Germinal center (tissue), 1 donor: ENCODE measurements at places on chromosomes 11 and 22.

GRCh38 chr11:91527380-91528030 is 697.1 kb upstream of the FAT3 start:
- no peak for DNase-seq

- no peak for DNase-seq
Observed at GRCh38 chr11:31417357-31417756, 47.7 kb downstream of the DNAJC24 start.

DNA sequence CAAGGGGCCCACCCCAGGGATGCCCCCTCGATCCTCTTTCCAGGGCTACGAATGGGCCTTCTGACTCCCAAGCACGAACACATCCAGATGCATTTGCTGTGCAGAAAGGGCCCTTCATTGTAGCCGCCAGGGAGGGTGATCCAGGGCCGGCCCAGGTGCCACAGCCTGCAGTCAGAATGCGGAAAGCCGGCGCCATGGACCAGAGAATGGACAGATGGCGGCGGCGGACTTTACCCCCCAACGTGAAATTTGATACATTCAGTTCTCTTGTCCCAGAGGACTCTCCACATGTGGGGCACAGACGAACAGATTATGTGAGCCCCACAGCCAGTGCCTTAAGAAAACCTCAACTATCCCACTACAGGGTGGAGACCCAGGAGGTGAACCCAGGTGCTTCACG is 87.2 kb downstream of the KIAA1671 start:
- DNase-seq: no peak

DNA sequence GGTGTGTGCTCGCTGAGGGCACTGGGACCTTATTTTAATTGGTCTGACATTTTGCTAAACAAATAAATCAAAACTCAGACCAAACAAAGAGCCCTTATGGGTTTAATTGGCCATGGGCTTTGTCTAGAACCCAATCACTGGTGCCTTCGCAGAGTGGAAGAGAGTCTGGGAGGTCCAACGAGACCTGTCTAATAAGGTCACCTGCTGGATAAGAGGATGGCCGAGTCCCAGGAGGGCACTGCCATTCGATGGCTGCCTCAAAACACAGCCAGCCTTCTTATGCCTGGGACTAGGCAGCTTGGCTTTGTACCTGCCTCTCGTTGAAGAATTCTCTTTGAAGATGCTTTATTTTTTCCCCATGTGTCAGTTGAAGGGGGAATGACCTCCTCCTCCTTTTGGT is 171.1 kb downstream of the CEP164 start:
- DNase-seq: no peak

DNA sequence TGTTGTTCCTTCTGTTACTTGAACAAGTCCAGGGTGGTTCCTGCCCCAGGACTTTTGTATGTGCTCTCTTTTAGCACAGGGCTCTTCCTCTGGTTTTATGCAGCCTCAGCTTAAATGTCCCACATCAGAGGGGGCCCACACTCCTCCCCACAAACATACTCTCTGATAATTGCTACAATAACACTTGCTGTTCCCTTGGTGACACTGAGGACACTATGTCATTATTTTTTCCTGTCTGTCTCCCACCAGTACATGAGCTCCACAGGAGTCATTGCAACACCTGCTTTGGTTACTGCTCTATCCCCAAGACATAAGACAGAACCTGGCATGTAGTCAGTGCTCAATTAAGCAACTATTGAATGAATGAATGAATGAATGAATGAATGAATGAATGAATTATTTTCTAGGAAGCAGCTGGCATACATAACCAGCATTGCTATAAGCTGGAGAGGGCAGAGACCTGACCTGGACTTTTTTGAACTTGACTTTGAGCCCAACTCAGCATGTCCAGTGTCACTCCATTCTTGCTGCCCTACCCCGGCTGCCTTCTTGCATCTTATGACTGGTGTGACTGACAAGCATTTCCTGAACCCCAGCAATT is 7.5 kb upstream of the WNT7B start:
- DNase-seq: no peak

DNA sequence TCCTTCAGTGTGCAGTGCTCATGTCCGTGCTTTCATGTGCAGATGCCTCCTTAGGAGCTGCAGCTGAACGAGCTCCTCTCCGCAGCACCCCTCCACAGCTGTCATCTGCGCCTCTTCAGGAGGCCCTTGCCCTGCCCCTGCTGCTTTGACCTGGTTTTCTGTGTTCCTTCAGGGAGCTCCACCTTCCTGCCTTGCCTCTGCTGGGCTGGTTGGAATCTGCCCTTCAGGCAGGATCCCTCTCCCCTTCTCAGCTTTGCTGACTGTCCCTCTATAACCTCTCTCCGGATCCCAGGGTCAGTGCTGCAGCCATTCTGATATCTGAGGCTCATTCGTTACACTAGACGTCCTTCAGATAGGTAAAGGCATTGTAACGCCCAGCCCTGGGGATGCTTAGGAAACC is 67.9 kb downstream of the SCN3B start:
- no peak for DNase-seq

DNA sequence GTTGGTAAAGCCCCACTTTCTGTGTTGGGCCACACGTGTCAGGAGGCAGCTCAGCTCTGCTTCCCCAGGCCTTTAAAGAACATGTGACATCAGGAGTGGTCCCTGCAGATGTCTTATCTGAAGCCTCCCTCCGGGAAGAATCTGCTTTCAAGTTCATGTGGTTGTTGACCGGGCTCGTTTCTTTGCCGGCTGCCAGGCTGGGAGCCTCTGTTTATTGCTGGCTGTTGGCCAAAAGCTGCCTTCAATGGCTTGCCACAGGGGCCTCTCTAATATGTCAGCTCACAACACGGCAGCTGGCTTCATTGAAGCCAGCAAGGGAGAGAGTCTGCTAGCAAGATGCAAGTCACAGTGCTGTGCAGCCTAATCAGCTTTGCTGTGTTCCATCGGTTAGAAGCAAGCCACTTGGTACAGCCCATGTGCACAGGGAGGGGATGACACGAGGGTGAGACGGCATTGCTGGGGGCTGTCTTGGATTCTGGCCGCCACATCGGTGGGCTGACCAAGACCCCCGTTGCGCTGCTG is 14.6 kb downstream of the MRGPRF start:
- DNase-seq: no peak

DNA sequence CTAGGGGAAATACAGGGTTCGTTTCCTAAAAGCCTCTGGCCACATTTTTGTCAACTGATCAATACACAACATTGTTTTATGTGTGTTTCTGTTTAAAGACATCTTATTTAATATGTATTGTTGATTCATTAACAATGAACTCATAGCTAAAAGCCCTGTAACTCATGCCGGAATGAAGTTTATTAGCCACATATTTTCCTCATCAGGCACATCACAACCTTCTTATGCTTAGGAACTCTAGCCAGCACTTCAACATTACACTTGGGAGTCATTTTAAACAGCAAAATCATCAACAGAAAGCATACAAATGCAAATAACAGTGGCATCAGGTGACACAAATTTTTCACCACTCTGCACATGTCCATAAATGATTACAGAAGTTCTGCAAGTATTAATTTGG is 15.1 kb upstream of the BLID start:
- no peak for DNase-seq

GRCh38 chr11:4626207-4627099 is 10.8 kb upstream of the OR51D1 start:
- no peak for DNase-seq

GRCh38 chr22:43014316-43014868 is 557 bp downstream of the PACSIN2 start:
- no peak for DNase-seq

- no peak for DNase-seq
Observed at GRCh38 chr11:105448703-105449079, 161.2 kb upstream of the GRIA4 start.

GRCh38 chr11:32420937-32421901 is 14.1 kb downstream of the WT1 start:
- no peak for DNase-seq

DNA sequence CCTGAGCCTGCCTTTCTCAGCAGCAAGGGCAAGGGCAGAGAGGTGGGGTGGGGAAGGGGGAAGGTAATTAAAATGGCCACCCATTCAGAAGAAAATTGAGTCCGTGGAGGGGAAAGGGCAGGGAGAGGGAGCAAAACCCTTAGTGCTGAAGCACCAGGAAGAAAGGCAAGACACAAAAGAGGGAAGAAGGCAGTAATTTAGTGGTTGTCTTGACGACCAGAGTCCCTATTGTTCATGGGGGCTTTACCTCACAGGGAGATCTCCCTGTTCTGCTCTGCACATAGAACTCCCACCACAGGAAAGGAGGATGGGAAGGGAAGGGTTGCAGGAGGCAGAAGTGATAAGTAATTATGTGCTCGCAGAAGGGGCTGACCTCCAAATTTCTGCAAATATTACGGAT is 23.4 kb downstream of the SNX19 start:
- no peak for DNase-seq

GRCh38 chr11:107689317-107690202 is 22.3 kb downstream of the SLN start:
- peak; percentile 35 for DNase-seq

DNA sequence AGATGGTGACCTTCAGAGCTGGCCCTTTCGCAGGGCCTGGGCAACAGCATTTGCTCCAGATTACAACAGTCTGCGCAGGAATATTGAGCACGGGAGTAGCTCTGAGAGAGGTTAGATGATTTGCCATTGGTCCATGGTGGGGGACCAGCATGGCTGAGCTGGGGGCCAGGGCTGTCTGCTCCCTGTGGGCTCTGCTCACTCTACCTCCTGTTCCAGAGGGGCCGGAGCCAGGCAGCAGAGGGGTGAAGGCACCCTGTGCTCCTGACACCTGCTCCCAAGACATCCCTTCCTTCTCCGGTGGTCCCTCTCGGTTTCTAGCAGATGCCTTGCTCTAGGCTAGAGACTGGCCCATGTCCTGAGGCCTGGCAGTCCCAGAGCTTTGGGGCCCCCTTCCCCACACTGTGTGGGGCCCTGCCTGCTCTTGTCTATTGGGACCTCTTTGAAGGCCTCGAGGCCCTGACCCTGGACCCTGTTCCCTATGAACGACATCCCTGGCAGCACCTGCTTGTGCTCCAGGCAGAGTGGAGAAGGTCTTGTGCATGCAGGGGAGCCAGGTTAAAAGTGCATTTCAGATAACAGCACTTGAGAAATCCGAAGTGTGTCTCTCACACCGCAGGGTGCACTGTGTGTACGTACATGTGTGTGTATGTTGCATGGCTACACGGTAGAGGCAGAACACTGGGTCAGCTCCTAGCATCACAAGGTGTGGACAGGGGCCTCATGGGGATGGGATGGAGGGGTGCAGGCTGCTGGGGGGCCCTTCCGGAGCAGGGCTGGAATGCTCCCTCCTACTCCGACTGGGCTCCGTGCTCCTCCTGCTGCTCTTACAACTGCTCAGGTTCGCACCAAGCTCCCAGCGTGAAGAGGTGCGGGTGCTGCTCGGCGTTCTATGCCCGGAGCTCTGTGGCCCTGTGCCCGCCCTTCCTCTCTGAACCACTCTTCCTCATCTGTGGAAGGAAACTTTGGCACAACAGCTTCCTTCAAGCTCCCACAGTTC is 123.3 kb upstream of the B3GAT1 start:
- DNase-seq: no peak

GRCh38 chr11:74775762-74776161 is 27.1 kb downstream of the RNF169 start:
- DNase-seq: no peak

- no peak for DNase-seq
Observed at GRCh38 chr22:49577168-49578060, 250.3 kb downstream of the BRD1 start.

- DNase-seq: no peak
Observed at GRCh38 chr11:5818245-5818886, 9.6 kb downstream of the OR52N2 start.

DNA sequence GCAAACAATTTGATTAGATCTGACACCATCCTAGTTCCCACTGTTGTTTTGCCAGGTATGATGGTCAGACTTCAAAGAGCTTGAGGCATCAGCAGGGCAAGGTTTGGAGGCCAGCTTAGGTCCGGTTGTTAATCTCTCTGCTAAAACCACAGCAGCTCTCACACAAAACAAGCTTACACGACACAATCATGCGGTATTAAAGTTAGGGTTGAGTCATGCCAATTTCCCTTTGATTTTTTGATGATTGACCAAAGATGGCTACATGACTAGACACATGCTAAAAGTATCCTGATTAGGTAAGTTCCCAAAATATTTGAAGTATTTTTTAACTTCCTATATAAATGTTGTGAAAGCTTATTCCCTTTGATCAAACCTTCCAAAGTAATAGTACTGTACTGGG is 145.9 kb downstream of the ELP4 start:
- DNase-seq: no peak

GRCh38 chr11:45777127-45777969 is 27.6 kb upstream of the SLC35C1 start:
- no peak for DNase-seq

GRCh38 chr11:72772059-72772458 is 19.9 kb upstream of the ARAP1 start:
- no peak for DNase-seq

GRCh38 chr11:64762277-64762673 is 2.5 kb upstream of the PYGM start:
- DNase-seq: no peak

- DNase-seq: no peak
Observed at GRCh38 chr22:36879775-36880174, 19.0 kb downstream of the NCF4 start.

GRCh38 chr22:23496445-23496833 is 83.7 kb downstream of the IGLL1 start:
- DNase-seq: no peak

GRCh38 chr11:121763526-121763925 is 310.8 kb upstream of the SORL1-AS1 start:
- DNase-seq: peak; percentile 43
